ENCODE measurements at places on chromosomes 7 and 10.

- no peak for DNase-seq
Measured at GRCh38 chr7:35495844-35496243, 199.1 kb downstream of the HERPUD2 start.

- no peak for DNase-seq
Measured at GRCh38 chr7:503575-504111, 16.0 kb downstream of the PDGFA start.

DNA sequence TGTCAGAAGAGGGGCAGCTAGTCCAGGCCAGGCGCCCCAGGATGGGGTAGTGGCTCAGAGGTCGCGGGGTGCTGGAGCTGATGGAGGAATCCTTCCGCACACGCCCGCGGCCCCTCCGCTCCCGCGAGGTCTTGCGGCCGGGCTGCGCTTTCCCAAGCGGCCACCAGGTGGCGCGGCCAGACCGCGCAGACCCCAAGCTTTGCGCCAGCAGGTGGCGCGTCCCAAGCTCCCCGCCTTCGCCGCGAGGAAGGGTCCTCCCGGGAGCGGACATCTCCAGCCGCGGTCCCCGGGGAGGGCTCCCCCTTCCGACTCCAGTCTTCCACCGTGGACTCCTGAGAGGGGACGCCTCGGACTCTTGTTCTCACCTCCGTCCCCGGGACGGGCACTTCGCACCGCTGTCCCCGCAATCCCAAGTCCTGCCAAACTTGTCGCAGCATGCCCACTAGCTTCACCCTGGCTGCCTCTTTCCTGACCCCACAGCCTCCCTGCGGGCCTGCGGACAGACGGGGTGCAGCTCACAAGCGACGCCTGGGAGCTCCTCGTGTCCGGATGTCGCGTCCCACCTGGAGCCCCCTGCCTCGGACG lies 19.4 kb downstream of the KCNK18 start:
- DNase-seq: peak; percentile 58

DNA sequence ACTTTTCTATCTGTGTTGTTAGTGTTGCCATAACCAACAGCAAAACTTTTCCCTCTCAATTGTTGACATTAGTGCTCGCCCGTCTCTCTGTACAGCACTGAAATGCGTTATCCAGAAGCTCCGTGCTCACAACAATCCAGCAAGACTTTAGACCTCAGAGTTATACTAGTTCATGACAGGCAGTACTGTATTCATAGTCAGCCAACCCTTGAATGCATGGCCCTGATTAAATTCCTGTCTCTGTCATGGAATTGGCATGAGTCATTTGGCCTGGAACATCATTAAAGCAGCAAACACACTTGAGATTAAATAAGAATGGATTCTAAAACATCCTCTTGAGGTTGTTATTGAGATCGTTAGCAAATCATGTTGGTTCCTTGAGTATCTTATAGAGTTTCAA lies 405.5 kb upstream of the C7orf33 start:
- DNase-seq: no peak

DNA sequence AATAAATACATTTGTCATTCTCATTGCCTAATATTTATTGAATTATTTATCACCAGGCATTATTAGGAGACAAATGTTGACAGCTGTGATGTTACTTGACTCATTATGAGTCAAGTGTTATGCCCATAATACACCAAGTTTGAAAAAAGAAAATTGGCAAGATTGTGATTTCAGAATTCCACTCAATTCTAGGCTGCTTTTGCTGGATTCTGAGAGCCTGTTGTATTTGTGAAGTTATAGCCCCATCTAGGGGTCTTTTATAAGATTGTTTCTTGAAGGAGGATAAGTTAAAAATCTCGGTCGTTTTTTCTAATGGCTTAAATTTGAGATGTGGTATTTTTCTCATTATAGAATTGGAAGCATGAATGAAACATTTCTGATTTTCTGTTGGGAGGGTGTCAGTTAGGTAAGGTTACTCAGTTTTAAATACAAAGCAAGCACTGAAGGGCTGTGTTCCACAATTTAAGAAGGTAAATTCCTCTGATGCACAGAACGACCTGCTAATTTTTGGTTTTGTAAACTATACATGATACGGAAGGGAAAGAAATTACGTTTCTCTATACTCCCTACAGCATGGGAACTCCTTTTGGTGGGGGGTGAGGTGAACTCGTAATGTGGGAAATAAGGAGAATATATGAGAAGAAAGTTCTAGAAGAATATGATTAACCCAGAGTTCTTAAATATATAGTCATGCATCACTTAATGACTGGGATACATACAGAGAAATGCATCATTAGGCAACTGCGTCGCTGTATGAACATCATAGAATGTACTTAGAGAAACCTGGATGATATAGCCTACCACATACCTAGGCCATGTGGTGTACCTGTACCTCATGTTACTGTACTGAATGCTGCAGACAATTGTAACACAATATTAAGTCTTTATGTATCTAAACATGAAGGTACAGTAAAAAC lies 2.6 kb downstream of the STK31 start:
- DNase-seq: no peak

GRCh38 chr7:24403557-24403956 lies 119.6 kb downstream of the NPY start:
- no peak for DNase-seq

- DNase-seq: no peak
Measured at GRCh38 chr7:55160539-55160938, 141.7 kb downstream of the EGFR start.

GRCh38 chr10:68137171-68137570 lies 27.9 kb downstream of the MYPN start:
- DNase-seq: no peak

- DNase-seq: no peak
Measured at GRCh38 chr10:117926491-117926890, 120.2 kb downstream of the RAB11FIP2 start.

DNA sequence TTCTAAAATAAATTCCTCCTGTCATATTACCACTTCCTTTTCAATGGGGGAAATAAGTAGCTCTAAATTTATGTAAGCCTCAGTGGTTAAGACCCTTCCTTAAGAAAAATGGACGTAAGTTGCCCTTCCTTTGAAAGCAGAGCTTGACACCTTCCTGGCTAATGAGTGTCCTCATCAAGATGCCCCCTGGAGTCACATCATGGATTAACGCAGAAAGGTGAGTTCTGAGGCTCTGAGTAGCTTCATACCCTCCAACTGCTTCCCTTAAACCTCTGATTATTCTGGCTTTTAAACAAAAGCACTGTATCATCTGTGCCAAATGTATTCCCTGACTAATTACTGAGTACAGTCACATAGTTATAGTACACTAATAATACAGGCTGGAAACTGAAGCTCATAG lies 14.7 kb downstream of the KCTD7 start:
- DNase-seq: no peak

- no peak for DNase-seq
Measured at GRCh38 chr7:114414156-114415063, at the start of gene FOXP2. Gene FOXP2, plus strand, starts transcription at chr7:114414815. Its CDS starts 11,697 bp downstream, at chr7:114426512.

GRCh38 chr10:69388488-69388887 lies 28.2 kb downstream of the TACR2 start:
- DNase-seq: no peak

- DNase-seq: no peak
Measured at GRCh38 chr10:44636625-44637024, 251.7 kb upstream of the CXCL12 start.

DNA sequence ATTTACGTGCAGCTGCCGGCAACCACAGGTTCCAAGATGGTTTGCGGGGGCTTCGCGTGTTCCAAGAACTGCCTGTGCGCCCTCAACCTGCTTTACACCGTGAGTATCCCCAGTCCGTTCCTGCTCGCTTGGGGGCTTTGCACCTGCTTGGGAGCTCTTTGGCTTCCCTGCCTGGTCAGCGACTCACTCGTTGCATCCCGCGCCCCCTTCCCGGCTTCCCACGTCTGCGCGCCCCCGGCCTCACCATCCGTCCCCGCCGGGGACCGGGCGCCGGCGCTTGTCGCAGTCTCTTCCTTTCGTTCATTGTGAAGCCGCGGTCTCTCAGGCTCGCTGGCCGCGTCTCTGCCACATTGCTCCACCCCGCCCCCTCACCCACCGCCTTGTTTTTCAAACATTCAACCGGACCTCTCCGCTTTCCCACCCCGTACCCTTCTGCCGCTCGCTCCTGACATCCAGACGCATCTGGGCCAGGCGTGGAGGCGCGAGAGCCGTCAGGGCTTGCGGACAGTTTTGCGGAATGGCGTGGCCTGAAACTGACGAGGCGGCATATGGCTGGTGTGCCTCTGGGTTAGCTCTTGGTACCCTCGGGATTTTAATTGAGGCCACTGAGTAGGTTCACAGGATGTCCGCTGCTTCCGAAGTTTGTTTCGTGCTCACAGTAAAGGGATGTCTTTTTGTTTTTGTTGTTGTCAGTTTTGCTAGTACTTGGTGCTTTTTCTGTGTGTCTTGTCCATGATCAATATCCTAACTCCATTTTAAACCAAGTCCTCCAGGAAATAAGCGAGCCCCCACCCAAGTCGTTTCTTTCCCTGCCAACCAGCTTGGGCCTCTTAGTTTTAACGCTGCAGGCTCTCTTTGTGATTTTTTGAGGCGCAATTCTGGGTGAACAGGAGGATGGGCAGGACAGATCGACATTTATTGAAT lies 639 bp downstream of the TSPAN13 start:
- DNase-seq: no peak

DNA sequence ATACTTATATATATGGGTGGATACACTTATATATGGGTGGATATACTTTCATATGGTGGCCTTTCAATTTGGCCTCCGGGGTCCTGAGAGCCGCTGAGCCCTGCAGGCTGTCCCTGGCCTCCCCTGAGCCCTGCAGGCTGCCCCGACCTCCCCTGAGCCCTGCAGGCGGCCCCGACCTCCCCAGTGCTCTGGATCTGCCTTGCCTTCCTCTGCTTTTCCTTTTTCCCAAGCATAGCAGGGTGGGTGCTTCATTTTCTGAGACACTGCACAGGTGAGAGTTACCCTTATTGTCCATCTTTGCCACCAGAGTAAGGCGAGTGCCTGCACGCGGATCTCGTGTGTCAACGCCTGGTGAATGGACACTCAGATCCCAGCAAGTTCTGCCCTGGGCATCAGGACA lies 106.6 kb downstream of the VIPR2 start:
- no peak for DNase-seq

GRCh38 chr10:23069019-23069815 lies 26.2 kb upstream of the MSRB2 start:
- no peak for DNase-seq

- no peak for DNase-seq
Measured at GRCh38 chr7:20329389-20330238, 1.1 kb upstream of the ITGB8 start.

GRCh38 chr7:150514748-150515222 lies at the start of gene GIMAP7:
Gene GIMAP7, plus strand, starts transcription at chr7:150514872. Its CDS starts 5,103 bp downstream, at chr7:150519975.
- DNase-seq: peak; percentile 70

DNA sequence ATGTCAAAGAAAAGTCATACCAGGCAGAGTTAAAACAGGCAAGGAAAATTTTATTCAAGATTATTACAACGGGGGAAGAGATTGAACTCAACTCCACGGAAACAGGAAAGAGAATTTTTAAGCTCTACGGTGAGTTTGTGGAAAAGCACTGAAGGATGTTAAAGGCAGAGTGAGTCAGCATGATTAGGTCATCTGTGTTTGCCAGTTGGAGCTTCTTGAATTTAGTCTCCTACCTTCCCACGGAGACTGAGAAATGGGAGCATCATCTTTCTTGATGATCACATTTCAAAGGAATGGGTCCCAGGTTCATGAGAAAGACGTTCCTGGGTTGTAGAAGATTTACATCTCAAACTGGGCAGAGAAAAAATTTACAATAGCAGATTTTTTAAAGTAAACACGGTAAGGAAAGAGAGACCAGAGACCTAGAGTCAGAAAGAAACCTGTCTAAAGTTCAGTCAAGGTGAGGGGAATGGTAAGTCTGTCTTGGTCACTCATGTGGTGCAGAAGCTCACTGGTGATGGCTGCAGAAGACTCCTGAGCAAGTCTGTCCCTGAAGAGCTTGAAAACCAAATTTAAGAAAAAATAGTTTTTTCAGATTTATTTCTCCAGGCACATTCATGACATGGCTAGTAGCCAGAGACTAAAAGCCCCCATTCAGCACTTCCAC lies 516.9 kb upstream of the LRRN3 start:
- DNase-seq: no peak

DNA sequence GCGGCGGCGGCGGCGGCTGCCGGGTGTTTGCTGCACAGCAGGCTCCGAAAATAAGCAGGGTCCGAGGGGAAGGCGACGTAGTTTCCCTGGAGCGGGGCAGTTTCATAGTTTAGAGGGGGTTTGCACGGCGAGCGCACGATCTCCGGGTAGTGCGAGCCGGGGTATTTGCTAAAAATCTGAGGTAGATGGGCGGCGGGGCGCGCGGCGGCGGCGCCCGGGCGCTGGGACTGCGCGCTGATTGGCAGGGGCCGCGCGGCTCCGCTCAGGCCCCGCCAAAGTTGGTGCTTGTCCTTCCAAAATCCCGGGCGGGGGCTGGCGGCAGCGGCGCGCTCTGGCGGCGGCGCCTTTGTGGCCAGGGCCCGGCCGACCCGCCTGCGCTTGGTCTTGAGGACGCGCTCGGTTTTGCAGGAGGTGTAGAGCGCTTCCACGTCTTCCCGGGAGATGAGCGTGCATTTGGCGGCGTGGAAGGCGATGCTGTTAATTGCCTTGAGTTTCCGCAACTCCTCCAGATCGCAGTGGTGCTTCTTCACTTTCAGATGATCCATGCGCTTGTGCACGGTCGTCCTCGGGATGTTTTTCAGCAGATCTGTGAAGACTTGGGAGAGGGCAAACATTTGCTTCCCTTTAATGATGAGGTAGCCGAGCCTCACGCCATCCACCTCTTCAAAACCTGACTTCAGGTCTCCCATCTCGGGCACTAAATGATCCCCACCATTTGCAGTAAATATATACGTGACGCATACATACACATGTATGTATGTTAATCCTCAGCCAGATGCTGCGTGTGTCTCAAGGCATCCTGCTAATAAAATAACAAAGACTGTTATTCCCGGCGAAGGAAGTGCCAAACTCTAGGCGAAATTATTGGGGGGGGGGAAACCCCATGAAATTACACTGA lies 8.1 kb downstream of the SKIDA1 start:
- DNase-seq: no peak

GRCh38 chr7:138243430-138243829 lies 167.2 kb downstream of the AKR1D1 start:
- DNase-seq: no peak

- no peak for DNase-seq
Measured at GRCh38 chr7:71770269-71770907, 638.4 kb downstream of the GALNT17 start.

GRCh38 chr10:69327463-69328379 lies 49.4 kb downstream of the HK1 start:
- DNase-seq: peak; percentile 27

- DNase-seq: no peak
Measured at GRCh38 chr10:48608279-48608681, 3.4 kb upstream of the ARHGAP22 start.

GRCh38 chr7:30984359-30985107 lies 20.8 kb downstream of the GHRHR start:
- no peak for DNase-seq
